ENCODE measurements at places on chromosomes 2 and 18.

- no peak for DNase-seq
Observed at GRCh38 chr2:18516112-18516511, 44.3 kb downstream of the RDH14 start.

- DNase-seq: no peak
Observed at GRCh38 chr2:198483051-198483450, 678.7 kb downstream of the PLCL1 start.

- no peak for DNase-seq
Observed at GRCh38 chr2:2466534-2466933, 135.5 kb upstream of the MYT1L start.

DNA sequence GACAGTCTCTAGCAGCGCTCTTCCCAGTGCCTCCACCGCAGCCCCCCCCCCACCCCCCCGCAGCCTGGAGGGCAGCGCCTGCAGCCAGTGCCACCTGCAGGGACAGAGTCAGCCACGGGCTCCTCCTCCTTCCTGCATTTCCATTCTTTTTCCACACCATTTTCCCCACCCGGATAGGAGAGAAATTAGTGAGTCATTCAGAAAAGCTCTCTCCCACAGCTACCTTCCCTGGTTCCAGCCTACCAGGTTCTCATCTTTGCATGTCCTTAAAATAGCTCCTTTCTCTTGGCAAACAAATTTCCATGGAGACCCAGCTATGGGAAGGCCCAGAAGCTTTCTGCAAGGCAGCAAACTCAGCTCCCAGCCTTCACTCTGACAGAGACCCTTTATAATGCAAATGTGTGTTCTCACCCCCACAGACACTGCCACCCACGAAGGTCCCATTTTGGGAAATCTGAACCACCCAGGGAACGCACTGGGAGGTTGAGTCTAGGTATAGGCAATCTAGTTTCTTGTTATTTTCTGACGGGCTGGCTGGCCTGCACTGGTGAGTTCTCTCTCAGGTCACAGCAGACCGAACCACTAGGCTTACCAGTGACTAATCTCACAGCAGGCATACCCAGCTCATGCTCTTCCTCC lies 41.8 kb upstream of the ATG16L1 start:
- DNase-seq: no peak

DNA sequence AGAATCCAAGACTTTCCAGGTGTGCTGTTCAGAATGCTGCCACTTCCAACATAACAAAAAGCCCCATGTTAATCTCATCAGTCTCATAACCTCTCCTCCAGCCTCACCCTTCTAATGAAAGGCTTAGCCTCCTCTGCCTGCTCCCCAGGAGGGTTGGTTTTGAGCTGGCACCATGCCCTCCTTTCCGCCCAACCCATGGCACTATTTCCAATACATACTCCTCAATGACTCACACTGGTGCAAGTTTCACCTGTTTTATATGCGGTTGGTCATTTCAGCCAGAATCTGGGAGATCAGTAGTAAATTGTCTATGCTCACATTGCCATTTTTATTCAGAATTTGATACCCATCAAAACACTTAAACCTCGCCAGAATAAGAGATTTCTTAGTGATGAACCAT lies 157.6 kb upstream of the NRP2 start:
- DNase-seq: no peak

GRCh38 chr18:51789871-51790270 lies 550.1 kb upstream of the DCC start:
- no peak for DNase-seq

DNA sequence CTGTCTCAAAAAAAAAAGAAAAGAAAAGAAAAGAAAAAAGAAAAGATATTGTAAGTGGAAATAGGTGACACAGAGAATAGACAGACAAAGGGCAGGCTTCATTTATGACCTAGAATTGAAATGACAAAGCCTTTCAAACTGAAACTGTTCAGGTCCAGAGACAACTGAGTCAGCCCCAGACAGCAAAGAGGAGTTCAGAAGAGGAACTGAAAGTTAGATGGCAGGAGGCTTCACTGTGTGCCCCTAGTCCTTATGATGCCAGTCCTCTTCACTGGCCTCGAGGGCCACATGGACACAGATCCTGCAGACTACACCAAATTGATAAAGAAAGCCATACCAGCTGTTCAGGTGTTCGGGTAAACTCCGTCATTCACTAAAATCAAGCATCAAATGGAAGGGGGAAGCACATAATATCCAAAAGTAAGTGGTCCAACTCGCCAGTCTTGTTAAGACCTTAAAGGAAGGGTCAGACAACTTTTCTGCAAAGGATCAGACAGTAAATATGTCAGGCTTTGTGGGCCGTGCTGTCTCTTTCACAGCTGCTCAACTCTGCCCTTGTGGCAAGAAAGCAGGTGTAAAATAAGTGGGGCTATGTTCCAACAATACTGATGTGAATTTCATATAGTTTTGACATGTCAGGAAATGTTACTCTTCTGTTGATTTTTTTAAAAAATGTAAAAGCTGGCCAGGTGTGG lies 231.9 kb upstream of the MGAT5 start:
- no peak for DNase-seq

DNA sequence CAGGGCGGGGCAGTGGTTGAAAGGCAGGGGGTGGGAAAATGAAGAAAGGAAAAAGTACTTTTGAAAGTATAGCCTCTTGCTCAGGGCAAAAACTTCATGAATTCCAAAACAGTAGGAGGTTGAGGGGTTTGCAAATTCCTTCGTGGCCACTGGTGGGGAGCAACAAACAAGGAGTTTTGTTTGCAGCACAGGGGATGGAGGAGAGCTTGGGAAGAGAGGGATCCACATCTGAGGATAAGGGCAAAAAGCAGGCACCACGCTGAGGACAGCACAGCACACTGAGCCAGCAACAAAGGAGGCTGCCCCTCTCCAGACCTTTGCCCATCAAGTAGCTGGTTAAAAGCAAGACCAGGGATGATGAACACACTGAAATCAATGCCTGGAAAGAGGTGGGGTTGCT lies 148.9 kb downstream of the TCF4 start:
- no peak for DNase-seq

DNA sequence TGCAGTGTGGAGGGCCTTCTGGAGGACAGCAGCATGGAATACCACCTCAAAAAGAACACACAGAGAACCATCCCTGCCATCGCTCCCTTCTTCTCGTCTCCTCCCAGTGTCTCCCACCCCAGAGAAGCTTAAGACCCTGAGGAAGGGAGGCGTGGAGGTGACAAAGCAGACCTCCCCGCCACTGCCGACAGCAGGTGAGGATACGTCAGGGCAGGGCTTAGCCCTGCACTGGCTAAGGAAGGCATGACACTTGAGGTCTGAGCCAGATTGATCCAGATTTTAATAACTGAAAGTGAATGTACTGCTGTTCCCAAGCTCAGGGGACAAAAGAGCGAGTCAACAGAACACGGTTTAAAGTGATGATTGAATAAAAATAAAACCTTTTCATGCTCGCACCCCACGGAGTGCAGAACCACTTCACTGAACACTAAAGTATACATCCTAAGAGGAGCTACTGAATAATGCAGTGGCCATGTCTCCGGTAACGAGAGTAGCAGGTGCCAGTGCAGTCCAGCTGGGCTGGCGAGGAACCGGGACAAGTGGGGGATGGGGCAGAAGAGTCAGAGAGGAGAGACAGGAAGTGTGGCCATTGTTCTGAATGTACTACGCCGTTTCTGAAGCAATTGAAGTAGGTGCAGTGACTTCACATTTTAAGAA lies 391.0 kb downstream of the CDH2 start:
- peak; percentile 63 for DNase-seq

GRCh38 chr2:230347659-230348305 lies 20.8 kb downstream of the SP140L start:
- DNase-seq: no peak

GRCh38 chr2:239930378-239930777 lies 94.8 kb downstream of the NDUFA10 start:
- DNase-seq: no peak

DNA sequence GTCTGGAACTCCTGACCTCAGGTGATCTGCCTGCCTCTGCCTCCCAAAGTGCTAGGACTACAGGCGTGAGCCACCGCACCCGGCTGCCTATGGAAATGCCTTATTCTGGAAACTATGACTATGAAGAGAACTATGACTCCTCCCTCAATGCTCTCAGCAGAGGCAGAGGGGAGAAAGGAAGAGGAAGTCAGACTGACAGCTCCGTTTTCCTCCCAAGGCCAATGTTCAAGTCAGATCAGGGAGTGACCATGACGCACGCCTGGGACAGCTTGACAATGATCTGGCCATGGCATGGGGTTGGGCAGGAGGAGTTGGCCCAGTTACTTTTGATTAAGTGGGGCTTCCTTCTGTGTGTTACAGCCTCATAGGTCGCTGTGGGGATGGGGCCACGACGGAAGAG lies 44.3 kb upstream of the MRPL33 start:
- no peak for DNase-seq

GRCh38 chr2:233852056-233852455 lies 2.3 kb downstream of the HJURP start:
- DNase-seq: no peak

DNA sequence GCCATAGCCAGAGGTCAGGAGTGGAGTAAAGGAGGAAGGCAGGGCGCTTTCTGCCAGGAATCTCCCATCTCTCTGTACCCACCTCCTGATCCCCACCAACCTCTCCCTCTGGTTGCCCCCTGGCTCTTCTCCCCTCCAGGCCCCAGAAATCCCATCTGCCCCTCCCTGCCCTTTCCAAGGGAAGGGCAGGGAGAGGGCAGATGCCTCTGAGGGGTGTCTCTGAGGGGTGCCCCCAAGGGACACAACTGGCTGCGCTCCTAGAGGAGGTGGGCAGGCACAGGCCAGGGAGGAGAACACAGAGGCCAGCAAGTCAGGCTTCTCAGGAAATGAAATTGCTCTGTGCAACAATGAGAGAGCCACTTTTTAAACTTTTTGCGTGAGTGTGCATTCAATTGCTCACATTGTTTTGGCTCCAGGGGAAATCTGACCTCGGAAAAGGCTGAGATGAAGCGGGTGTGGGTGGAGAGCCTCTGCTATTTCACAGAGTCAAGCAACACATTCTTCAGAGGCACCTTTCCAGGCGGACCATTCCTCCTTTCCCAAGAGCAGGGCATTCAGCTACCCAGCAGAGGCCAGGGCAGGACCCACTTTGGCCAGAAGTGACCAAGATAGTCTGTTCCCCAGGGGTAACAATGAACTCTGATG lies 125.5 kb downstream of the SMAD7 start:
- peak; percentile 3 for DNase-seq

- DNase-seq: no peak
Observed at GRCh38 chr2:146720170-146720569, 1124.7 kb upstream of the ACVR2A start.

GRCh38 chr2:66679442-66679841 lies 244.5 kb downstream of the MEIS1 start:
- DNase-seq: no peak

DNA sequence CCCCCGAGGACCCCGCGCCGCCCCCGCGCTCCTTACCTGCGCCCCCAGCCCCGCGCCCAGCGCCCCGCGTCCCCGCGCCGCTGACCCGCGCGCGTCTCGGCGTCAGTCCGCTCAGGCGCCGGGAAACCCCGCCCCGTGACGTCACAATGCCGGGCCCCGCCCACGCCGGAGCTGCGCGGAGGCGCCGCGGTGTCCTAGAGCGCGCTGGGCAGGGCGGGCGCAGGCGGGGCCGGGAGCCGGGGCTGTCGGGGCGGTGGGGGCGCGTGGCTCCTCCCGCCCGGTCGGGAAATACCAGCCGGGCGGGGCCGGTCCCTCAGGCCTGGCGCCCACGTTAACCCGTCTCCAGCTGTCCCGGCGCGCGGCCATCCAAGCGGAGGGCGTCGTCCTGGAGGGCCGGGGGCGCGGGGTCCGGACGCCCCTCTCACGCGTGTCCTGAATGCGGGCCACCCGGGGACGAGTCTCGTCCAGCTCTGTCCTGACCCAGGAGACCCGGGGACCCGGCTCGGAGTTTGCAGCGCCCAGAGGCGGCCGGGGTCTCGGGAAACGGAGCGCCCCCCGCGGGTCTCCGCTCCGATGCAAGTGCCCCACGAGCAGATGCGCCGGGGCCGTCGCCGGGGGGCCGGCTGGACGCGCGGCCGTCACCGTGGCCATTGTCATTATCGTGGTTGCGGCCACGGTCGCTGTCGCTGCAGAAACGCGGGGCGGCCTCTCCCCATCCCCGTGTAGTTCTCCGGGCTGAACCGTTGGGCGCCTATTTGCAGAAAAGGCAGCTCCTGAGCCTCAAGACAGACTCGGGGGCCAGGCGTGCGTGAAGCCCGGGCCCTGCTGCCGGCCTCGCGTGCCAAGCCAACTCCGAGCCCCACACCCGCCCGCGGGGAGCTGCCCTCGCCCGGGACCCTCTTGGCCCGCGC lies at the start of gene SLC66A2:
TSS of gene SLC66A2 (minus strand) at position 109 of the 911 bp plus-strand sequence. CDS start 727 bp downstream, outside the sequence.
- DNase-seq: peak; percentile 99

- no peak for DNase-seq
Observed at GRCh38 chr2:134161170-134161547, 92.7 kb upstream of the MGAT5 start.

- no peak for DNase-seq
Observed at GRCh38 chr2:44578471-44579093, 216.8 kb downstream of the CAMKMT start.

- no peak for DNase-seq
Observed at GRCh38 chr2:1749489-1750119, 5.3 kb upstream of the PXDN start.

- no peak for DNase-seq
Observed at GRCh38 chr18:44514106-44514505, 166.6 kb upstream of the SETBP1 start.

- DNase-seq: no peak
Observed at GRCh38 chr2:24399434-24400206, 39.3 kb upstream of the ITSN2 start.

GRCh38 chr2:210617318-210617717 lies 60.9 kb downstream of the CPS1 start:
- DNase-seq: no peak

GRCh38 chr2:190847504-190848081 lies 33.0 kb upstream of the GLS start:
- DNase-seq: no peak

- no peak for DNase-seq
Observed at GRCh38 chr2:151374436-151374835, 17.0 kb downstream of the TNFAIP6 start.

DNA sequence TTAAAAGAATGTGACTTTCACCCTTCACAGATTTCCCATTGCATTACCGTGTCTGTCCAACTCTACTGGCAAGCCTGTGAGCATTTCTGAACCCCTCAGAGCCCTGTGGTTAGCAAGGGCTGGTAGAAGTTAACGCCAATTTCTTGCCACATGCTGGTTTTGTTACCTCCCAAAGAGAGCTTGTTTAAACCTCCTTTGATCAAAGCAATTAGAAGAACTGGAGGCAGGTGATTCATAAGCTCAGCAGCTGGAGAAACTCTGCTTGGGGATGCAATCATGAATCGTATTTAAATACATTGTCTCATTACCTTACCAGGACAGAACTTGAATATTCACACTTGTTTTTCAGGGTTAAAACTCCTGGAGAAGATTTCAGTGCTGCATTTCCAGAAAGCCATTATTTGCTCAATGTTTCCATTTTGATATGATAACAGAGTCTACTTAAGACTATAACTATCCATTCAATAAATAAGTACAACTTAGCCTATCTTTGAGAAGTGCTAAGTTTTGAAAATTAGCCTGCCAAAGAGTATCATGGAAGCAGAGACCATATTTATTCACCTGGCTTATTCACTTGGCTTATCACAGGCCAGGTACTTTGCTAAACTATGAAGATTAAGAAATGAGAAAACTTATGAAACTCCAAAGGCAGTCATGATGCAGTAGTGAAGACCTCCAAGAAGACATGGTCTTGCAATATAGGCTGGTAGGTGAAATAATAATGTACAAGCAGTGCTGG lies 292.8 kb downstream of the INSIG2 start:
- no peak for DNase-seq

All from glutamatergic neuron (in vitro differentiated cells).